SW 1271 (cell line): ENCODE measurements at places on chromosomes 11 and 22.

DNA sequence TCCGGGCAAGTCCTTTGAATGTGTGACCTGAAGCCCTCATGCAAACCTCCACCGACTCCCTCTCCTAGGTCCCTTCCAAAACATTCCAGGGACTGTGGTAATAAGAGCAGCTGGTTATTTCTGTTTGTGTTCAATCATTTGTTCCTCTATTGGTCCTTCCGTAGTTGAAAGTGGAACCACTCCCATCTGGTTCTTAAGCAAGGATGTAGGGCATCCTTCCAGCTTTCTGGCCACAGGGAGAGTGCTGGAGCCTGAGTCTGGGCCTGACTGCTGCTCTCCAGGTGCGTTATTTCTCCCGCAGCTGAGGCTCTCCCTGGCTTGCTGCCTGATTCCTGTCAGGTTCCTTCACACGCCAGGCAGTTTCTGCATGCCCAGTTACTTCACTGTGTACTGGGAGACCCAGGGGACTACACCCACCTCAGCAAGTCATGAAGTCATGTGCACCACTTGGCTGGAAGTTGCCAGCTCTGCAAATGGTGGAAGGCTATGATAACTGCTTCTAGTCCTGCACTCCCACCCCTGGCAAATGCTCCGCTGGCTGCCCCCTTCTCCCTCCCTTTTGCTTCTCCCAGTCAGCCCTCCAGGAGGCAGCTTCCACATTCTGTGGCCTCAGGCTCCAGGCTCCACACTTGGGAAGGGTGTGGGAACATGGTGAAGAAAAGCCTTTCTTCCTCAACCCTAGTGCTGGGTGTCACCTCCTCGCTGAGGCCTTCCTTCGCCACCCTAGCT, 4.0 kb upstream of the ALX4 start:
- no peak for DNase-seq

DNA sequence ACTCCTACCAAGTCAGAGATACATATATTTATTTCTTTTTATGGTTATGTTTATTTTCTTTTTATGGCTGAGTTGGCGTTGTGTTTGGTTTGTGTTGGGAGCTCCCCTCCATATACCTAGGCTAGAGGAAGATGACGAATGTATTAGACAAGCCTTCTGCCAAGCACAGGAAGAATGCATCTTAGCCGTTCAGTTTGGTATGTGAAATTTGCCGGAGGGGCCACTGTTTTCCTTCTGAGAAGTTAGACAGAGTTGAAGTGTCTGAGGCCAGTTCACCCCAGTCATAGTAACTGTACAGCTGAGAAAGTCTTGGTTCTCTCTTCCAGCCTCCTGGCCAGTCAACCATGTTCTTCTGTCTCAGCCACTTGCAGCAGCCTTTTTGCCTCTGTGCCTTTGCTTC, 29.8 kb downstream of the TEAD1 start:
- no peak for DNase-seq

DNA sequence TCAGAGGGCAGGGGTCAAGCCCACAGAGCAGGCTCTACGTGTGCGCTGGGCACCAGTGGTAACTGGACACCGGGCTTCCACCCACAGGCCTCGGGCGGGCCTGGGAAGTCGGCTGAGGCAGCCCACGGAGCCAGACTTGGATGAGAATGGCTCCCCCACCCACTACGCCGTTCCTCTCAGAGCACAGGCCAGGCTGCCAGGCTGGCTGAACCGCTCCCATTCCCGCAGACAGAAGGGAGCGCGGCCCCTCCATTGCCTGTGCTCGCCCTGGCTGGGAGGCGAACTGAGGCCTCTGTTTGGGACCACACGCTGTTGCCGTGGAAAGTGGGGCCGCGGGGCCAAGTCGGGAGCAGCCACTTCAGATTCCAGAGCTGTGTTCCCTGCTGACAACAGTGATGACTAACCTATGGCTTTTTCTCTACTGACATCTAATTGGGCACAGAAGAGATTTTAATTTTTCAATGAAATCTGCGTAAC, 63.9 kb downstream of the MYH9 start:
- no peak for DNase-seq

- DNase-seq: no peak
Measured at GRCh38 chr11:9691865-9692264, 28.0 kb downstream of the SWAP70 start.

DNA sequence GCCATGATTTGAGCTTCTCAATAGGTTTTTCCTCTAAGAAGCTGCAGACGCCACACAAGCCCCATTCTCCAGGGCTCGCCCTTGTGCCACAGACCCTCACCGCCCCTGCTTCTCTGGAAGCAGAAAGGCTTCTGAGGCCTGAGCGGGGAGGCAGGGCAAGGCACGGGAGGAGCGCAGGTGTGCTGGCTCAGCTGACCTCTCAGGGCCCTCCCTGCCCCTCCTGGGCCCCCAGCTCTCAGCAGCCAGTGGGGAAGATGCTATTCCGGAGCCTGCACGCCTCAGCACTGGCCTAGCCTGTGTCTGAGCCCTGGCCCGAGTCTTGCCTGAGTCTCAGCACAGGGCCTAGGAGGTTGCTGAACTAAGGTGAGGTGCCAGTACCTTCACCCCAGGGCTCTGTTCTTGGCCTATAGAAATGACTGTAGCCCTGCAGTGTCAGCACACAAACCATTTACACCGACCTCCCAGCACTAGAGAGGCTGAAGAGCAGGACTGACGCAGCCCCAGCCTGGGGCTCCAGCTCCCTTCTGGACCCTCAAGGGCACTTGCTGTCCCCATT, 47.1 kb upstream of the LMO1 start:
- no peak for DNase-seq

GRCh38 chr11:111388842-111389241, 9.8 kb upstream of the POU2AF1 start:
- DNase-seq: no peak

DNA sequence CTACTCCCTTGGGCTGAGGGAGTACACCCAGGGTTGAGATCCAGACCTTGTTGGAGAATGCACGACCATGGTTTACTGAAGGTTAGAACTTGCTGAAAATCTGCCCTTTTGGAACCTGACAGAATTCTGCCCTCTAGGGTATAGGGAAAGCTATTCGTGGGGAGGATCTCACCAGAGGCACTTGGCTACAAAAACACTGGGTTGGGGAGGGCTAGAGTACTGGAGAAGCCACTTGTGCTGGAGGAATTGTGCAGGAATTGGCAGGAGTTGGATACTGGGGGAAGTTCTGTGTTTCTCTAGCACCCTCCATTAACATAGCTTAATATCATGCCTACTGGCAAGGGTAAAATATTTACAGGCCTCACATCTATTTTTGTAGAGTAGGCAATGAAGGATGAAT, 55.8 kb downstream of the PPME1 start:
- no peak for DNase-seq

DNA sequence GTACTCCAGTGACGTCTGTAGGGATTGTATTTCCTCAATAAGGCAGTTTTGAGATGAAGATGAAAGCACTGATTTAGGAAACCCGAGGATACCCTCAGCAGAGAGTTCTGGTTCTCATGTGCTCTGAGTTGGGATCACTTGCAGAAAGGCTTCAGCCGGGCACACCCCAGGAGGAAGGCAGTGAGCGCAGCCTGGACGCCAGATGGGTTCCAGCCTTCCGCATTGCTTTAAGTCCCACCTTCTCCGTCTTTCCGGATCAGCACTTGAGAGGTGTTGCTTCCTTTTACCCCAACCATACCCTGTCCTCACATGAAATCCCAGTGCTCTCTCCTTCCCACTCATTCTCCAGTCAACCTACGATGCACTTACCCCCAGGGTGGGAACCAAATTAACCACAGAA, 239.5 kb upstream of the CADM1 start:
- no peak for DNase-seq

GRCh38 chr22:46791201-46791731, 28.8 kb downstream of the TBC1D22A start:
- DNase-seq: no peak

DNA sequence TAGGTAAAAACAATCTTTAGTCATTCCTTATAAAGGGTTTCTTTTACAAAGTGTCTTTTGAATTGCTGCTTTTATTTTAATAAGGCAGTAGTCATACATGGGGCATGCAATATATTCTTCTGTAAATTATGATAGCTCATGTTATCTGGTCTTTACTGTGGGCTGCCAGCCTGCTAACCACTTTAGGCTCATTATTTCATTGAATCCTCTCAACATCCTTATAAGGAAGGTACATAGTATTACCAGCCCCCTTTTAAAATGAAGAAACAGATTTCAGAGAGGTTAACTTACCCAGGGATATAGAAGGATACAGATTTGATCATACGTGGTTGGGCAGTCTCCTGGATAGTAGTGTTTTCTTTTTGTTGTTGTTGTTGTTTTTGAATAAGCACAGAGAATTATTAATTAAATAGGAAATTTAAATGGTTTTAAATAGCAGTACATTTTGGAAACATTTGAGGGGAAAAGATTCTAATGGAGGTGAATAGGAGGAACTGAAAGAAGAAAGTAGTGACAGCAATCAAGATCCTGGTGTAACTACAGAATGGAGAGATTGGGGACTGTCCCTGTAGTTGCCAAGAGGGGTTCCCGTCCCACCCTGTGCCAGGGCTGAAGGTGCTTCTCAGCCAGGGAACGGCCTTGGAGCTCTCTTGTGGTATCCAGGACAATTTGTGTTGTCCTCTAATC, 21.0 kb downstream of the SPECC1L start:
- no peak for DNase-seq

DNA sequence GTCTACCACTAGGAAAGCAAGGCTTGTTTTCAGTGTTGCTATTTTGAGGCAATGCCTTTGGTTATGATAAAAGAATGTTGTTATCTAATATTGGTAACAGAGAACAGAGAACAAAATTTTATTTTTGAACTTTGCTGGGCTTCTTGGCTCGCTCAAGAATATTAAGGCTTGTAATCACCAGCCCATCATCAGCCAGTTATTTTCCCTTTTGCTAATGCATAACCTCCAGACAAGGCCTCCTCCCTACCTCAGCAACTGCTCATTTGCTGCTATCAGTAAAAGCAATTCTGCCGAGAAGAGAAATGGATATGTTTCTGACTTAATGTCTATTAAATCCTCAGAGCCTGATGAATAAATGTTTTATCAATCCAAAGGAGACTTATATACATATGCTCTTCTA, 8.9 kb downstream of the MTMR2 start:
- no peak for DNase-seq

GRCh38 chr22:27462190-27462589, 339.4 kb downstream of the MN1 start:
- no peak for DNase-seq
